T-helper 17 cell (primary cell): ENCODE measurements at places on chromosomes 11 and 22. TPM values are rescaled to one million over a fixed set of nuclear protein-coding genes. Genes with fewer than 3 reads are reported as not detected.

DNA sequence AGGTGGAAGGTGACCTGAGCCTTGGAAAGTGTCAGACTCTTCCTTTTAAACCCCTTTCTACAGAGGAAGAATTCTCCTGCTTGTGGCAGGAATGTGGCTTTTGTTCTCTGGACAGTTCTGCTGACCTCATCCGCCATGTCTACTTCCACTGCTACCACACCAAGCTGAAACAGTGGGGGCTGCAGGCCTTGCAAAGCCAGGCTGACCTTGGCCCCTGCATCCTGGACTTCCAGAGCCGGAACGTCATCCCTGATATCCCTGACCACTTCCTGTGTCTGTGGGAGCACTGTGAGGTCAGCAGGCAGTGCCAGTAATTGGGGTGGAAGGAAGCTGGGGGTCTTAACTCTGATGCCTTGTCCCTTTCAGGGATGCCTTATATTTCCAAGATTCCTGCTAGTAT lies 9.3 kb downstream of the HINFP start:
- H3K36me3 ChIP-seq = peaks cover 8% of the 10 kb centered on the region
- H3K27me3 ChIP-seq = no peaks in the 10 kb centered on the region
- DNase-seq = no peak
- no peak overlapping the region for H3K4me3 ChIP-seq
- H3K27ac ChIP-seq = no peak overlapping the region
- H3K4me1 ChIP-seq = peaks cover 10% of the 10 kb centered on the region

The OTOG gene
- total RNA-seq = not detected

- no peaks in the 10 kb centered on the region for H3K27me3 ChIP-seq
- no peak overlapping the region for H3K27ac ChIP-seq
- no peaks in the 10 kb centered on the region for H3K36me3 ChIP-seq
- H3K4me3 ChIP-seq = no peak overlapping the region
- DNase-seq = no peak
Observed at GRCh38 chr11:114989536-114989935, 311.2 kb downstream of the NXPE2 start.

The KRTAP5-7 gene
- total RNA-seq = not detected
